ENCODE measurements at places on chromosomes 6 and 20.
A peak's percentile ranks its signal among the peaks of the same experiment; 100 is the strongest.

DNA sequence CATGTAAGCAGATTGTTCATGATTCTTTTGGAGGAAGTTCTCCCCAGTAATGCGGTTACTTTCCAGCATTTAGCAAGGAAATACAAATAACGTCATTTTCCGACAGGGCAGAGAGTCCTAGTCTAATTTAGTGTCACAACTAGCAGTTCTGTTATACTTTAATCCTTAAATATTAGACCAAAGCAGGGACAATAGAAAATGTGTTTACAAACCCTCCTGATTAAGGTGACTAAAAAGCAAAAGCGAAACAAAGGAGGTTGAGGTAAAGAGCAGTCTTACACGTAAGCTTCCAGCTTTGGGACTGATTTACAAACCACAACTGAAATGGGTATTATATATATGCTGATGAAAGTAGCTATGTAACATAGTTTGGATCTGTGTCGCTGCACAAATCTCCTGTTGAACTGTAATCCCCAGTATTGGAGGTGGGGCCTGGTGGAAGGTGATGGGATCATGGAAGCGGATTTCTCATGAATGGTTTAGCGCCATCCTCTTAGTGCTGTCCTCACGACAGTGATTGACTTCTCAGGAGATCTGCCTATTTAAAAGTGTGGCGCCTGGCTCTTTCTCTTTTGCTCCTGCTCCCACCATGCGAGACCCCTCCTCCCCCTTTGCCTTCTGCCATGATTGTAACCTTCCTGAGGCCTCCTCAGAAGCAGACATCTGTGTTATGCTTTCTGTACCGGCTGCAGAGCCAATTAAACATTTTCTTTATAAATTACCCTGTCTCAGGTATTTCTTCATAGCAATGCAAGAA, 81.9 kb downstream of the PLCB1 start:
- DNase-seq: no peak

GRCh38 chr6:137903274-137903932, 36.3 kb downstream of the TNFAIP3 start:
- DNase-seq: no peak

GRCh38 chr6:79072640-79073181, 5.3 kb downstream of the PHIP start:
- no peak for DNase-seq

DNA sequence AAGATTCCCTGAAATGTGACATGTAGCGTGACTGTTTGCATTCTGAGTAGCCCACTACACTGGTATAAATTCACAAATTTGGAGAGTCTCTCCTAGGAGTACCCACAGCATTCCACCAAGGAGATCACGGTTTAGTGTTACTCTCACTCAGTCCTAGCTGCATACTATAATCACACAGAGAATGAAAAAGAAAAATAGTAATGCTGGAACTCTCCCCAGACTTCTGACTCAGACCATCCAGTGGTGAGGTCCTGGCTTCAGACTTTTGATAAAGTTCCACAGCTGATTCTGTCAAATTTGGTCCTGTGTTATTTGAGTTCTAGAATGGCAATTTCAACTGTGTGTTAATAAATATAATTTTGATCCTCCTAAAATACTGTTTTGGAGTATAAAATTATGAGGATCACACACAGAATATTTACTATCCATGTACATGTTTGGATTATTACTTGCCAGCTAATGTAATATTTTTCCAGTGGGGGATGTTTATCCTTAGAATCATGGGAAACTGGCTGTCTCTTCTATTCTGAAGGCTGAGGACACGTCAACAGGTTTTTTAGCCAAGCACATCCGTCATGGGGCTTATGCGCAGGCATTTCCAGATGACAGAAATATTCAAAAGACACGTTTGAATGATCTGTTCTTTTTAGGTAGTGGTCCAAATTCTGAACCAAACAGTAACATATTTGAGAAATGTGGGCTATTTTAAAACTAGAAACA, 5.1 kb upstream of the KIAA0408 start:
- DNase-seq: no peak

DNA sequence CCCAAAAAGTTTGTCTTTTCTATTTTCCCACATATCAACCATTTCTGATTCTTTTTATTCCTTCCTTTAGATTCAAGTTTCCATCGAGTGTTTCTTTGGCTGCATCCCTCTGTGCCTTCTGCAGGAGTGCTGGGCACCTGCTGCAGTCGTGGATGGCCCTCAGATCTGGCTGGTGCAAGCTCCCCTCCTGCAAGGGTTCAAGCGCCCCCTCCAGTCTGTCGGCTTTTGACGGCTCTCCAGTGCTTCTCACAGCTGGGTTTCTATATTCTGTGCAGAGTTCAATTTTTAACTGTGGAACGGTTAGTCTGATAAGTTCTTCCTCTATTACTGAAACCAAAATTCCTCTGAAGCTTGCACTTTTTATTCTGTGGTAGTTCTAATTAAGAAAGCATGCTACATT, 132.1 kb downstream of the HUS1B start:
- DNase-seq: peak; percentile 67

- DNase-seq: no peak
Measured at GRCh38 chr20:43544501-43544900, 14.3 kb upstream of the SGK2 start.

GRCh38 chr6:14616656-14617055, 499.1 kb downstream of the CD83 start:
- DNase-seq: no peak

- DNase-seq: no peak
Measured at GRCh38 chr6:38775870-38776269, 60.8 kb downstream of the DNAH8 start.

GRCh38 chr6:13830803-13831202, 16.4 kb upstream of the MCUR1 start:
- no peak for DNase-seq

- DNase-seq: no peak
Measured at GRCh38 chr6:133631421-133631820, 257.5 kb upstream of the TCF21 start.

DNA sequence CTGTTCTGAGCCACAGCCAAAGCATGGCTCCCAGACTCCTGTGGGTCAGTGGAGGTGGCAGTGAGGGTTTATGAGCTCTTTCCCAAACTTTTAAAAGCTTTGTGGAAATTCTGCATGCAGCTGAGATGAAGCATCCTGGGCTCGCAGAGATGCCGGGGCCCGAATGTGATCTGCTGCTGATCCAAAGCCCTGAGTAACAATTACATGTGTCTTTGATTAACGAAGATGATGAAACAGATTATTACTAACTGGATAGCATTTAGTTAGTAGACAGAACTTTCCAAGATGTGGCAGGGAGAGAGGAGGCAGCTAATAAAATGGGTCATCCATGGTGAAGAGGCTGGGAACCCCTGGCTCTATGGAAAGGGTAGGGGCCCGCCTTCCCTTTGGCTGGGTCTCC, 43.9 kb upstream of the MDFI start:
- DNase-seq: no peak

GRCh38 chr6:144286503-144287393, 1.6 kb downstream of the UTRN start:
- peak; percentile 5 for DNase-seq

DNA sequence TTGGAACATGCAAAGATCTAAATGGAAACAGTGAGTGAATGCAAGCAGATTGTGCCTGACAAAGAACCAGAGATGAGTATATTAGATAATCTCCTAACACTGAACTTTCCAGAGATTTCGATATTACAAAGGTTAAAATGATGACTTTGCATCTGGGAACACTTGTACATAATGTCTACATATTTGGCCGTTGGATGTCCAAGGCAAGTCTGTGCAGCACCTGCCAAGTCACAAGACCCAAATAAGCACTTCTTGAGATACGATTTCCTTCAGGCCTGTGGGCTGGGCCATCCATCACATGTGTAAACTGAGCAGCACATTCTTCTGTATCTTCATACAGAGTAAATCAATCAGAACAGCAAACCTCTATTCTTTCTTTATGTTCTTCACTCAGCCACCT, 32.5 kb upstream of the SMLR1 start:
- DNase-seq: no peak

DNA sequence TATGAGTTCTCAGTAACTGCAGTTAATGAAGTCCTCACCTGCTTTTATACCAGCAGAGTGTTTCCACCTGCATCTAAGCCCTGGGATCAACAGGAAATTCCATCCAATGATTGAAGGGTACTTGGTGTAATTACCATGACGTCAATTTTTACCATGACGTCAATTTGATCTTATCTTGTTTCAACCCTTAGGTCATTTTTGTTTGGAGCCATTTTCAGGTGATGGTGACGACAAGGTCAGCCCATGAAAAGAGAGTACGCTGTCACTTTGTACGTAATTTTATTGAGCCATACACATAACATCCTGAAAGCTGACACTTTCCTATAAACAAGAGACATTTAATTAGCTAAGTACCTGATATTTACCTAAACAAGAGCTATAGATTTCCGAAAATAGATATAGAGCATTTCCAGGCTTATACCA, at the start of gene CGA:
Gene CGA, minus strand, starts transcription at position 20 of the 423 bp plus-strand sequence. CDS start 6,906 bp downstream, outside the sequence.
- no peak for DNase-seq

GRCh38 chr6:50714487-50715379, 1.4 kb downstream of the TFAP2D start:
- no peak for DNase-seq

DNA sequence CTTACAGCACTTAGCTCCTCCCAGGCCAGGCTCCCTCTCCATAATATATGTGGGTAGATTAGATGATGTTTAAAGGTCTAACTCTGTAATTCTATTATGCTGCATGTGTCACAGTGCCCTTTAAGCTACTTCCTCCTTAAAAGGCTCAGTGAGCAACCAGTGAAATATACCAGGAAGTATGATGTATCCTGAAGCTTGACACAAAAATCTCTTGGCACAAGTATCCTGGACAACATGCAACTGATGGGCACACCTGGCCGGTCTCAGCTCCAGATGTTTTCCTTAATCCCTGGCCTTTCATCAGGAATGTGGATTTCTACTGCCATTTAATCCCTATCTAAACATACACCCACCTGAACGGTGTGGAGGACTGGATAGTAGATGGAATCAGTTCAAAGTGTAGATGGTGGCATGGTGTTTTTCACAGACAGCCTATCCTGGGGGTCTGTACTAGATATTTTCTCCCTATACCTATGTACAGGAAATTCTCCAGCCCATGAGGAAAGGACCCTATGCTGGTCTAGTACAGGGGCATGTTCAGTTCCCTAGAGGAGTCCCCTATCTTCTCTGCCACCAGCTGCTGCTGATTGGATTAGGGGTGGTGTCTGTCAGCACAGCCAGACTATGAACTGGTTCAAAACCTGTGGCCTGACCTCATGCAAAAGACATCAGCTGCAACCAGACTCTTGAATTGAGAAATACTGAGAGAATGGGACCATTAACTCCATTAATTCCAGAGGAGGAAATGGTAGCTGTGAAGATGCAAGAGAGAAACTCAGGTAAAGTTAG, 59.4 kb upstream of the CITED2 start:
- DNase-seq: no peak

DNA sequence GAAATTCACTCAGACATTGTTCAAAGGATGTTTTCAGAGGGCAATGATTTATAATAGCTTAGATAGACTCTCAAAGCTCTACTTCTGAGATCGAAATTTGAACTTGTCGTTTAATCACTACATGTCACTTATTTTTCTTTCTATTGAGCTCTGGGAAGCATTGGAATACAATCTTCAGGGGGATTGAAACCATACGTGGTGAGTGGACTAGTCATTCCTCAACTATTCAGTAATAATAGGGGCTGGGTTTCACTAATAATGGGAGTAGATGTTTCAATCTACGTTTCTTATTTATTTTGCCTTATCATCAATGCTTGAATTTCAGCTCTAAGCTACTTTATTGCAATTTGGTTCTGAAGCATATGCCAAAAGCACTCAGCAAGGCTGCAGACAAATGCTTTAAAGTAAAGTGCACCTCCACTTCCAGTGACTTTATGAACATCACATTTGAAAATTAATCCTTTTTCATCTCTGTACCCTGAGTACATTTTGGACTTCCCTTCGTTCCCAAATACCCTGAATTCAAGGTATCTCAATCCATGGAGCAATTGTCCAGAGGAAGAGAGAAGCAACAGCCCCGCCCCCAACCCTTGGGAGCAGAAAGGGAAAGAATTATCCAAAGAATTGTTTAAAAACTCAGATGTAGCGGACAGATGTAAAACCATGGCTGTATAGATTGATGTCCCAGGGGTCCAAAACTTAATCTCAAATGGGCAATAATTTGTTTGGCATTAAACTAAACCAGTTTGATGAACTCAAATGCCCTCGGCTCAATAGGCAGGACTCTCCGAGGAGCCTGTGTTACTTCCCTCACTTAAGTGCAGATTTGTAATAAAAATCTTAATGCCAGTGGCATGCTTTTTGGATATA, 68.1 kb downstream of the HFE start:
- DNase-seq: peak; percentile 63

DNA sequence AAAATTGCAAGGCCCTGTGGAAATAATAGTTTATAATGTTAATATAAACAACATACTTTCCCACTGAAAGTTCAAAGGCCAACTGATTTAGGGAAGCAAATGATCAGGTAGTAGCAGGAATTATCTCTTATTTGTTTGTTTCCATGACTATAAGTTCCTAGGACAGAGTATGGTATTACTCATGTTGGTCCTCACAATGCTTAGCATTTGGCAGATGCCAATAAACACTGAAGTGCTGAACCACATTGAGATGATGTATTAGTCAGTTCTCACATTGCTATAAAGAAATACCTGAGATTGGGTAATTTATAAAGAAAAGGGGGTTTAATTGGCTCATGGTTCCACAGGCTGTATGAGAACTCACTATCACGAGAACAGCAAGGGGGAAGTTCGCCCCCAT, 129.6 kb upstream of the NUP153 start:
- no peak for DNase-seq

- DNase-seq: no peak
Measured at GRCh38 chr6:28486988-28487742, 28.4 kb downstream of the GPX6 start.

DNA sequence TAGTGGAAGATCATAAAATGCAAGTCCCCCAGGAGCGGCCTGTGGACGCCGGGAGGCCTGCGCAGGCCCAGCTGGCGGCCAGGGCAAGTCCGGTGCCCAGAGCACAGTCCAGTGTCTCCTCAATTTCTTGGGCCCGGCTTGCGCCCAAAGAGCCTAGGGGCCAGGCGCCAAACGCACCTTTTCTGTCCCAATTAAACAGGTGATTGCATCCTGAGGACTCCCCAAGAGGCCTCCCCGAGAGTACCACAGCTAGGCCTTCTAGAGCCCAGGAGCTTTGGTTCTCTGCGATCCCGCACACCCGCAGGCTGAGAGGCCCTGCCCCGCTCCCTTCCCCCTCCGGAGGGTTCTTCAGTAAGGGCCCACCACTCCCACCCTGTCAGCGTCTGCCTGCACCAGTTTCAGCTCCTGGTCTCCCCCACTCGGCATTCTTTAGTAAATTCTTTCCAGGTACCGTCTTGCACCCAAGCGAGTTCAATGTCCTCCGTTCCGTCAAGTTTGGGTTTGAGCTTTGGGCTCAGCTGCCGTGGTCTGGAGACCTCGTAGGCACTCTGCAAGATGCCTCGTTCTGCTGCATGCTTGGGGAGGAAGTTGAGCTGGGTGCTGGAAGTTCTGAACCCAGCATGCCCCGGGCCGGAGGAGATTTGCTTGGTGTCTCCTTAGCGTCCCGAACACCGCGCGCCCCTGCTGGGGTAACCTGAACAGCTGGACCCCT, 3.9 kb upstream of the NKX2-2 start:
- DNase-seq: no peak

Data from globus pallidus (tissue), 1 donor.